ENCODE measurements at places on chromosomes 1 and 21.

DNA sequence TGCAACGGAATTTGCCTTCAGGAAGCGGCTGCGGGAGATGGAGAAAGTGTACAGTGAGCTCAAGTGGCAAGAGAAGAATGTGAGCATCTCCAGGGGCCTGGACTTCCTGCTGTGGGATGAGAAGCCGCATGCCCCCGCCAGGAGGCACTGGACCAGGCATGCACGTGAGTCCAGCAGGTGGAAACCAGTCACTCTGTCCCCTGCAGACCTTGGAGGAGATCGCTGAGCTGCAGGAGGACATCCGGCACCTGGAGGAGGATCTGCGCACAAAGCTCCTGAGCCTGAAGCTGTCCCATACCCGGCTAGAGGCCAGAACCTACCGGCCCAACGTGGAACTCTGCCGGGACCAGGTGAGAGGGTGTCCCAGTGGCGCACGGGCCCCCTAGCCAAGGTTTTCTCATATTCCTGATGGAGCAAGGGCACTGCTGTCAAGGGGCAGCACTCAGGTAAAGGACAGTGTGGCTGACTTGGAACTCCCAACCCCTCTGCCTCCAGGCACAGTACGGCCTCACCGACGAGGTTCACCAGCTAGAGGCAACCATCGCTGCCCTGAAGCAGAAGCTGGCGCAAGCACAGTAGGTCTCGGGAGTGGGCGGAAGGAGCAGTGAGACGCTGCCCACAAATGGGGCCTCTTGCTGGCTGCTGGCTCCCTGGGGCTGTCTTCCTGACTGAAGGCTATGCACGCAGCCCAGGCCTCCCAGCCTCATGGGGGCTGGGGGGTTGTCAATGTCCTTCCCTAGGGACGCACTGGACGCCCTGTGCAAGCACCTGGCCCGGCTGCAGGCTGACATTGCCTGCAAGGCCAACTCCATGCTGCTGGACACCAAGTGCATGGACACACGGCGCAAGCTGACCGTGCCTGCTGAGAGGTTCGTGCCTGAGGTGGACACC is 1.2 kb upstream of the ADPRS start:
- DNase-seq = no peak

- peak; percentile 35 for DNase-seq
Measured at GRCh38 chr1:201709564-201710295, 119.2 kb upstream of the IPO9 start.

DNA sequence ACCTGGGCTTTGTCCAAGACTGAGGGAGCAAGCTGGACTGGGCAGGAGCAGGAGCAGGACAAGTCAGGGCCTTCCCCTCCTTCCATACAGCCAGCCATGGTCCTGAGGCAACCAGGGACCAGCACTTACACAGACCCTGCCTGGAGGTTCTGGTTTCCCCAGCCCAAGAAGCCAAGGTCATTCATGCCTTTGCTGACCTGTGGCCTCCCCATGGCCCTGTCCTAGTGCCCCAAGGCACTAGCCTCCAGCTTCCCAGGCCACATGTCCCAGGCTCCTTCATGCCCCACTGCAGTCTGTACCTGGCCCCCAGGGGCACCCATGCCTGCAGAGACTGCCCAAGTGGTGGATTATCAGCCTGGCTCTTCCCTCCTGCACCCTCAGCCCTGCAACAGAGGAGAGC is 243.9 kb downstream of the TOMM20 start:
- DNase-seq = no peak

GRCh38 chr1:221117548-221117951 is 238.3 kb downstream of the HLX start:
- no peak for DNase-seq

GRCh38 chr1:62012836-62013235 is 181.8 kb upstream of the L1TD1 start:
- no peak for DNase-seq

Data from stimulated activated CD4-positive, alpha-beta T cell treated with anti-CD3 and anti-CD28 coated beads, Interleukin-4, amount 100 ng/mL, for 4 hours (primary cell).